ENCODE measurements at places on chromosomes 2 and 18. TPM values are rescaled to one million over a fixed set of nuclear protein-coding genes. Genes with fewer than 3 reads are reported as not detected.

The ALPG gene
- not detected for total RNA-seq

The TNFRSF11A gene
- total RNA-seq = 6.4 TPM

The PROKR1 gene
- 0.66 TPM for total RNA-seq

The UGT1A8 gene
- total RNA-seq = not detected

- peak; percentile 57 for DNase-seq
Observed at GRCh38 chr2:239927424-239927981, 97.6 kb downstream of the NDUFA10 start.

- no peak for DNase-seq
Observed at GRCh38 chr2:200702646-200703118, 109.0 kb upstream of the BZW1 start.

DNA sequence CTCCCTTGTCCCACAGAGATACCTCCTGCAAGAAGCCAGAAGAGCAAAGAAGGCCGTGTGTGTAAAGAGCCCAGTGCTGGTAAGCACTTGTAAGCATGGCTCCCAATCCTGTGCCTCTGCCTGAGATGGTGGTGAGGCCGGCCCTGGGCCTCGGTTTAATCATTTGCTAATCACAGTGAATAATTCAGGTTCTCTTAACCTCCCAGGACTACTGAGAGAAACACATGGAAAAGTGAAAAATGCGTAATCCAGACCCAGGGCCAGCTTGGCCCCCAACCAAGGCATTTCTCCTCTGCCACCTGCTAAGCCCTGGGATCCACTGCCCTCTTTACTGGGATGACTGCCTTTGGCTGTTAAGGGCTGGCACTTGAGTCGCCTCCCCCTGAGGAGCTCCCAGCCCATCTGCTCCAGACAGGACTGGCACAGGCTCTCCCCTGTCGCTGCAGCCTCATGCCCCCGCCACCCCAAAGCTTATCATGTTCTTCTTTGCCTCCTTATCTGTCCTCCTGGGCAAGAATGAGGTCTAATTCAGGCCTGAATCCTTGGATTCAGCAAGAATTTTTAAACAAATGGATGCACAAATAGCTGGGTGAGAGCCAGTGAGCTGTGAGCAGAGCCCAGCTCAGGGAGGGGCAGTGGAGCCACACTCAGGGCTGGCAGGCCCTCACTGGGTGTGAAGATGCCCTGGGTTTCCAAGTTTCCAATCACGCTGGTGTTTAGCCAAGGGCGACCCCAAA lies 193.9 kb upstream of the HS6ST1 start:
- no peak for DNase-seq

DNA sequence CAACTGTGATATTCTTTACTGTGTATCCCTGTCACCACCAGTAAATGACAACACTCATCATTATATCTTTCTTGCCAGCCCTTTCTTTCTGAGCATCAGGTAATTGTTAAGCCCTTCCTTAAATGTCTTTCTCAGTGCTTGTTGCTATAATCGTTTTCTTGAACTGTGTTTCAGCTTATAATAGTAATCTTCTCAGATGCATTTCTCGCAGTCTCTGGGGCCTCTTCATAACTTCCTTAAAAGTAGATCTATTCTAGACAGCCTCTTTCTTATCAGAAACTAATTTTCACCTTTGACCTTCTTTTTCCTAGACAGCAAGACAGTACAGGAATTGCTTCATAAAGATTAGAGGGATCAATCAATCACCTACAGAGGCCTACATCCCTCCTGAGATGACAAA lies 648.1 kb downstream of the CPS1 start:
- DNase-seq = no peak

DNA sequence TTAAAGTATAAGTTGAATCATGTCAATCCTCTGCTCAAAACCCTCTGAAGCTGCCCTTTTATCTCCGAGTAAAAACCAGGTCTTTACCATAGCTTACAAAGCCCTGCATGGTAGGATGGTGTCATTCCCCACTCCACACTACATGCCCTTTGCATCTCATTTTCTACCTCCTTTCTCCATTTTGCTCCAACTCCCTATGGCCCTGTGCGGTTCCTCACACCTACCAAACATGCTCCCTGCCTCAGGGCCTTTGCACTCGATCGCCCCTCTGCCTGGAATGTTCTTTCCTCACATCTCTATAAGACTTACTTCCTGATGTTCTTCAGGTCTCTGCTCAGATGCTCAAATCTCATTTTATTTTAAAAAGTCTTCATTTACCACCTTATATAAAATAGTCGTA lies 80.7 kb downstream of the MYL12B start:
- DNase-seq = no peak

DNA sequence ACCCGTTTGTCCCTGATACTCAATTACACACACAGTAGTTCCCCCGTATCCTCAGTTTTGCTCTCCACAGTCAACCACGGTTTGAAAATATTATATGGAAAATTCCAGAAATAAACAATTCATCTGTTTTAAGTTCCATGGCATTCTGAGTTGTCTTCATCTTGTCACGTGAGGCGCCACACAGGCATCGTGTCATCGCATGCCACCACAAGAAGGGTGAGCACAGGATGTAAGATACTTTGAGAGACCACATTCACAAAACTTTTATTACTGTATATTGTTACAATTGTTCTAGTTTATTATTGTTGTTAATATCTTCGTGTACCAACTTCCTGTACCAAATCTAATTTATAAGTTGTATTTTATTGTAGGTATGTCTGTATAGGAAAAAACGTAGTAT lies 17.7 kb downstream of the ADNP2 start:
- DNase-seq = no peak

- DNase-seq = no peak
Observed at GRCh38 chr18:420661-421246, 79.7 kb downstream of the COLEC12 start.

Data from breast epithelium (tissue), 4 donors.